Naive thymus-derived CD4-positive, alpha-beta T cell (primary cell): ENCODE measurements at places on chromosomes 5 and 9. TPM values are rescaled to one million over a fixed set of nuclear protein-coding genes. Genes with fewer than 3 reads are reported as not detected.

GRCh38 chr5:64690417-64691151 is at the start of gene SHISAL2B:
Gene SHISAL2B, plus strand, starts transcription at chr5:64690503. Its CDS starts 121 bp downstream, at chr5:64690624.
- DNase-seq, result no peak

DNA sequence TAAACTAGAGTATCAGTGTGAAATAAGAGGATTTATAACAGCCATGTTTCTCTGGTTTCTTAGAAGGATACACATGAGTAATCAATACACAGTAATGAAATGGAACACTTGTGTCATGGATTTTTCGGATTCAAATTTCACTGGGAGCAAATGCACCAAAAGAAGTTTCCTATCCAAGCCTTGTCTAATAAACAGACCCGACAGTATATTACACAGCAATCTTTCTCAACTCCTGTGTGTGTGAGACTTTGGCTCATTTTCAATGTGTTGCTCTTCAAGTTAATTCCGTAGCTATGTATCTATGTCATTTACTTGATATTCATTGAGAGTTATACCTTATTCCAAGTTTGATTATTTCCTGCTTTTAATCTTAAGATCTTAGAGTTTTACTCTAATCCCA is 930.2 kb downstream of the MAT2B start:
- no peak for DNase-seq

- no peak for DNase-seq
These were observed 46.3 kb downstream of the FYB1 start for GRCh38 chr5:39173069-39173468.

DNA sequence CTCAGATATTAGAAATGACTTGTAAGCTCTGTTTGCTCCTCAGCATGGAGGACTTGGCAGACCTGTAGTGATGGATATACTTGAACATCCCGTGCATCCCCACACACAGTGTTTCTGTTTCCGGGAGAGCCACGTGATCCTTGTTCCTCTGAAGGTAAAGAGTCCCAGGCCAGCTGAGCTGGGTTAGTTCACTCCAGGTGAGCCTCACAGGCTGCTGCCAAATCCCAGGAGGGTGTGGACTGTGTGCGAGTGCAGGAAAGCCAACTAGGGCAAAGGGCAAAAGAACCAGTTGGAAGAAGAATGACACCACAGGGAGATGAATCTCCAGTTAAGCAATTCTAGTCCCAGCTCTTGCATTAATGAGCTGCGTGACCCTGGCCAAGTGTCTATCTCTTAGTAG is 10.4 kb upstream of the TOMM5 start:
- DNase-seq, result no peak

GRCh38 chr9:131405428-131405827 is 11.5 kb downstream of the PRRC2B start:
- DNase-seq, result no peak

DNA sequence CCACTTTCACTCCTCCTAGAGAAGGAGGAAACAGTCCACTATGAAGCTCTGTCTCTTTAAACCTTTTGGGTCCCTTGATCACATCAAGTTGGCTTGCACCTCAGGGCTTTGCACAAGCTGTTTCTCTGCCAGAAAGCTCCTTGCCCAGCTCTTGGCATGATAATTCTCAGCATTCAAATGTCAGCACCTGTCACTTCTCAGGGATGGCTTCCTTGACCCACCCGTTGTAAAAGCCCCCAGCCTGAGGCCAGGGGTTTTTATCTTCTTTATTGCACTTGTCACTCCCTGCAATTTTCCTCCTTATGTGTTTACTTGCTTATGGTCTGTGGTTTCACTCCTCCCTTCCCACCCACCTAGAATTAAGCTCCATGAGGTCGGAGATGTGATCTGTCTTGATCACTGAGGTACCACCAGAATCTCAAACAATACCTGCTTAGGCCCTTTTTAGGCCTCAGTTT is 200.7 kb upstream of the TBC1D2 start:
- DNase-seq, result no peak

The GOLGA1 gene
- total RNA-seq, result 30.5 TPM

- no peak for DNase-seq
These were observed 21.9 kb downstream of the MOCS2 start for GRCh38 chr5:53087621-53088121.

GRCh38 chr9:95857124-95857523 is 18.4 kb upstream of the ERCC6L2 start:
- DNase-seq, result no peak

The ELL2 gene
- total RNA-seq, result 12.6 TPM

DNA sequence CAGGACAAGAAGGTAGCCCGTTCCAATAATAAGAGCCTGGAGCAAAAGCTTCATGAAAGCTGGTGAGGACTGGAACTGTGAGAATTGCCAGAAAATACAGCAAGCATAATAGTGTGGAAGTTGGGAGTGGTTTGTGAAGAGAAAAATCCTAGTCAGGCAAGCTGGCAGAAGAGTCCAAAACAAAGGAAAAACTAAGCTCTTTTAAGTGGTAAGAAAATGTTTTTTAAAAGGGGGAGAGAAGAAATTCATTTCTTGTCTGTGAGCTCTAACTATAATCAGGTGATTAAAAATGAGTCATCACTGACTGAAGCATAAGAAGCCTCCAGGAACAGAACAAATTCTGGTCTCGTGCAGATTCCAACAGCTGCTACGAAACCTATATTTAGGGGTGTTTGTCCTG is 102.6 kb downstream of the CAAP1 start:
- no peak for DNase-seq

- no peak for DNase-seq
These were observed 476.3 kb downstream of the CCDC171 start for GRCh38 chr9:16029046-16029615.

- no peak for DNase-seq
These were observed 48.7 kb downstream of the SLC36A1 start for GRCh38 chr5:151496041-151496484.

DNA sequence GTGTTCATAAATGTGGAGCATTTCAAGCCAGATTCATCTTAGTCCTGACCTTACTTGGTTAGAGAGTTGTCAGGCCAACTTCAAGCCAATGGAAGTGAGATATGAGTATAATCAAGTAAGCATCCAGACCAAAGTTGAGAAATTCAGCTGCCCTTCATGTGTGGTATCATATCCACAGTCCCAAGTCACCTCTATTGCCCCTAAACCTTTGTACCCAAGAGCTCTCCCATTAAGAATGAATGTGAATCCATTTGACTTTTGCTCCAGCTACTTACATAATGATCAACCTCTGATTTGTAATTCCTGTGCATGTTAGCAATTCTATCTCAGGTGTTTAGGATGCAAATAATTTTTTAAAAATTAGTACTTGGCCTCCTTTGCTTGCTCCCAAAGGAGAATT is 342.7 kb downstream of the ADGRV1 start:
- no peak for DNase-seq

The NR4A3 gene
- 5.1 and 5.6 TPM in 2 replicates for total RNA-seq

DNA sequence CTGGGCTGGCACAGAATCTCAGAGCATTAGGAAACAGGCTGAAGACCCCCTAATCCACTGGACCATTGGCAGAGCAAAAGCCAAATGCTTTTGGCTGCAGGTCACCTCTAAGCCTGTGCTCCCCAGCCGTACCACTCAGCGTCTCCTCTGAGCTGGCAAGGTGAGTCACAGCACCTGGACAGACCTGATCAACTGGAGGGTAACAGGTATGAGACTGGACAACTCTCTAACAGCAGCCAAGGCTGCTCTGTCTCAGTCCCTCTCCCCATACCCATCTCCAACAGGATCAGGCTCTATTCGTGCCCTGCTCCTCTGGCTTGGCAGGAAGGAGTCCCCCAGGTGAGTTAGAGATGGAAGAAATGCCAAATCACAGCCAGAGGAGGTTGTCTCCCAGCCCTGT is 4.7 kb downstream of the GOLGA2 start:
- DNase-seq, result no peak

The N4BP3 gene
- total RNA-seq, result 2.1 TPM
